ENCODE measurements at places on chromosomes 2 and 18.

GRCh38 chr2:46800218-46800617 lies 115.4 kb downstream of the MCFD2 start:
- no peak for DNase-seq

DNA sequence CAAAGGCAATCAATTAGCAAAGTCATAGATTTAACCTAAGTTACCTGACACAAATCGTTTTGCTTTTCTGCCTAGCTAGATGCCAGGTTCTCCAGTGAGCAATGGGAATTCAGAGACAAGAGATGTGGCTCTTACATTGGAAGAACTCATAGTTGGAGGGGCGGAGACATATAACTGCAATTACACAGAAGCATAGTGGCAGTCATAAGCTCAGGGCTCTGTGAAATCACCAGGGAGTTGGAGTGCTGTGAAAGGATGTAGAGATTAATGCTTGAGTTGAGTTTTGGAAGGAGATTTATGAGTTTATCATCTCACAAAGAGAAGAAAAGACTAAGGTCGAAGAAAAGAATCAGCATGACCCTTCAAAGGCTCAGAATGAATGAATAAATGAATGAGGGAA lies 457.2 kb upstream of the TRIB2 start:
- no peak for DNase-seq

DNA sequence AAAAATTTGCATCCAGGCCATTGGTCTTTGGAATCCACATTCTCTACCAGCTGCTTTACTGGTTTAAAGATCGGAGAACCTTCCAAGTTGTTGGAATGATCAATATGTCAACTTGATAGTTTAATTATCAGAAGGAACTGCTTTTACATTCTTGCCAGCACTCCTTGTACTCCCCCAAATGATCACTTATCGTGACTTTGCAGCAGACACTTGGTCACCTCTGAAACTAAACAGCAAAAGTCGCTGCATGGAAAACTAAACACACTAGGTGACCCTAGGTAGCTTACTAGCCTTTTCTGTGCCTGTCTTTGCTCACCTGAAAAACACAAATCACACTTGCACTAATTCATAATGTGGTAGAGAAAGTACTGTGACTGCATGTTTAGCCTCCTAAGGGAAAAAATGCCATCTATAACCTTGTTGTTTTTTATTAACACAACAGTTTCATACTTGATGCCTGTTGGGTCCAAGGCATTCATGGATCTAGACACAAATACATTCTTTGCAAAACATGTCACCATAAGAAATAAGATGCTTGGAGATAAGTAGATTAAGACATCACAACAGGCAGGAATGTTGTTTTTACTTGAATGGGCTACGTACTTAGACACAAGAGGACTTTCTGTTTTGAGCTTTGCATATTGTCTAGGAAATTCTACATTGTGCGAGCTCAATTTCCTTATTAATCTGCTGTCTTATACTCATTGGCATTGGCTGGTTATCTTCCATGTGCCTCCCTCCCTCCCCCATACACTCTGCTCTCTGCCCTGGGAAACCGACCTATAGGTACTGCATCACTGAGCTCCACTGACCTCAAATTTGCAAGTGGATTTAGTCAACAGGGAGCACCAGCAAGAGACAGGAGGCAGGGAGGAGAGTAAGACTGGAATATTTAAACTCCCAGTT lies 219.1 kb upstream of the STK17B start:
- no peak for DNase-seq

DNA sequence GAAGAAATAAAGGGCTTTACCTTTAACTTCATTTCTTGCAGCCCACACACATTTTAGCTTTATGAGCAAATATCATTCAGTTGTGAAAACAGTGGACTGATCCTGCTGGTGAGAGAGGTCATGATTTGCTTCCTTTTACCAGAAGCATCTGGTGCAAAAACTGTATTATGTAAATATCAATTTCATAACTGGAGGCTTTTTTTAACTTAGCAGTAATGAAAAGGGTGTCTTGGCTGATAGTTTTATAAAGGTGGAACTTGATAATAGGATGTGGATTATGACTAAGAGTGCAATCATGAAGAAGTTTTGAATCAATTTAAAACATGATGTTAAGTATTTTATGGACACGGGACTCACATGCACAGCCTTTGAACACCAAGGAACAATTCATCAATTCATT lies 304.4 kb downstream of the GULP1 start:
- no peak for DNase-seq

DNA sequence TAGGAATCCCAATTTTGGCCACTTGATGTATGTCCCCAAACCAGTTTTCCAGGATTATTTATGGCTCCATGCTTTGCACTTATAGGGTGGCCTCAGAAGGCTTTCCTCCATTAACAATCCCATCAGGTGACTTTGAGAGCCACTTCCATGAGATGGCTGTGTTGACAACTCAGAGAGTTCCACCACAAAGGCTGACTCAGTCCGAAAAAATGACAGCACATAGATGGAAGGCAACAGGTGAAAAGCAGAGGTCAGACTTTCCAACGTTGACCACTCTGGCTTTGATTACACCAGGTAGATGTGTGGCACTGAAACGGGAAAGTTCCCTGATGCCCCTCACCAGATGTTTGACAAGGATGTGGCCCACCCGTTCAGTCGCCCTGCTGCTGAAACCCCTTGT lies 431.4 kb upstream of the TNP1 start:
- no peak for DNase-seq

DNA sequence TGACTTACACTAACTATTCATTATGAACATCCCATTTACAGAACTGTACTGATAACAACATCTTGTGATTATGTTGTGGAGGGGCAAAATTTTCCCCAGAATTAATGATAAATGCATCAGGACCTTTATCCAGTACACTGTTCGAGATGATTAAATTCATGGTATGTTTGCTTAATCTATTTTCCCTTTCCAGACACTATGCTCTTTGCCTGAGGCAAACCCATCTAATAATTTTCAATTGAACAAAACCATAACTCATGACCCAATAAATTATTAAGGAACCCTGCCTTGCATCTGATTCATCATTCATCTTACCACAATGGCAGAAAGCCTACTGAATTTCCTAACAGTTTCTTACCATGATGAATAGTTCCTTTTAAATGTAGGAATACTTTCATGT lies 385.0 kb downstream of the DSEL start:
- no peak for DNase-seq

- DNase-seq, result no peak
Measured at GRCh38 chr2:102357937-102358336, 2.3 kb downstream of the IL18R1 start.

DNA sequence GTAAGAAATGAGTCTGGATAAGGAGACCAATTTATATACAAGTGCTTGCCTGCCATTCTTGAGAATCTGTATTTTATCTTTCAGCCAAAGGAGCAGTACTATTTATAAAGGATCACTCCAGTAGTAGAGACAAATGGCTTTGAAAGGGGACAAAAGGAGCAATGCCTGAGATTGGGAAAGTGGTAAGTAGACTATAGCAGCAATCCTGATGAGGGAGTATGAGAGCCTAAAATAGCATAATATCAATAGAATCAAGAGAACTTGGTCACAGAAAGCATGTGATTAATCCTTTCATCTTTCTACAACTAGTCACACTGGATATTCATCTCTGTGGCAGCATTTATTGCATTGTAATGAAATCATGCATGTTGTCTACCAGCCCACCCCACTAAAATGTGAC lies 20.2 kb downstream of the NRXN1 start:
- no peak for DNase-seq

DNA sequence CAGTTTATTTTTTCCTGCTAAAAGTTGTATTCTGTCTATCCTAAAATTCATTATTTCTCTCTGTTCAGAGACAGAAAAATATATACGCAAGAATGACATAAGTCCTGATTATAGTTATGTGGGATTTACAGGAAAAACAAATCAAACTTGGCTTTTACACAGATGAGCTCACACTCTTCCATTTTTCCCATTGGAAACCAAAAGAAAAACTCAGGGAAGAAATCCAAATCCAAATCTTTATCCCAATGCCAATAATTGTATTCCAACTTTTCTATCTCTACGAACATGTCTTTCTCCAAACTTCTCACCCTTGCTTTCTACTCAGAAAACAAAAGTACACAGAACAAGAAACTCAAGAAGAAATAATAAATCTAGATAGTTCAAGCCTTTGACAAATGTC lies 249.1 kb upstream of the TMEFF2 start:
- DNase-seq, result no peak

- no peak for DNase-seq
Measured at GRCh38 chr2:193776988-193777387, 1582.3 kb upstream of the TMEFF2 start.

GRCh38 chr18:59008302-59008974 lies 131.2 kb upstream of the SEC11C start:
- DNase-seq, result no peak

DNA sequence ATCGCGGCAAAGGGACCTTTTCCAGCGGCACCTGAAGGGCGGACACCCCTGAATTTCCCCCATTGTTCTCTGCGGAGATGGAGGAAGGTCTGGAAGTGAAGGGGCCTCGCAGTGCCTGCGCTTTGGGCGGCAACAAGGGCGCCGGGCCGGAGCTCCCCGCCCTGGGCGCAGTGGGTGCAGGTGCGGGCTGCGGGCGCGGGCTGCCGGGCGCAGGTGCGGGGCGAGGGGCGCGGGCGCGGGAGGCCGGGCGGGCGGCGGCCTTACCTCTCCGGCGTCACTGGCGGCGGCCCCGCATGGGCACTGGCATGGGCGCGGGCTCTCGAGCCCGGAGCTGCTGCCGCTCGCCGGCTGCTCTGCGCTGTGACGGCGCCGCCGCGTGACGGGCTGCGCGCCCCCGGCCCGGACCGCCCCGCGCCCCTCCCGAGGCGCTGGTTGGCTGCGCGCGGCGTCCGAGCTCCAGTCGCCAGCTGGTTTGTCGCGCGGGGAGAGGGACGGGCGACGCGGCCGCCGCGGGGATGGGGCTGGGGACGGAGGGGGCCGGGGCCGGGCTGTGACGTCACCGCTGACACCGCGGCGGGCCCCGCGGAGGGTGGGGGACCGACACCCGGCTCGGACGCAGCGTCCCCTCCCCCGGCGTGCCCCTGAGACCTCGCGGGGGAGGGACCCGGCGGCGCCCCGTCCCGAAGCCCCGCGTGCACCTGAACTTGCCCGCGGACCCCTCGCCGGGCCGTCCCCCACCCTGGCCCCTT lies at the start of gene KIF1A:
TSS of gene KIF1A (minus strand) at position 362 of the 749 bp plus-strand sequence. CDS start 22,467 bp downstream, outside the sequence.
- DNase-seq, result no peak

DNA sequence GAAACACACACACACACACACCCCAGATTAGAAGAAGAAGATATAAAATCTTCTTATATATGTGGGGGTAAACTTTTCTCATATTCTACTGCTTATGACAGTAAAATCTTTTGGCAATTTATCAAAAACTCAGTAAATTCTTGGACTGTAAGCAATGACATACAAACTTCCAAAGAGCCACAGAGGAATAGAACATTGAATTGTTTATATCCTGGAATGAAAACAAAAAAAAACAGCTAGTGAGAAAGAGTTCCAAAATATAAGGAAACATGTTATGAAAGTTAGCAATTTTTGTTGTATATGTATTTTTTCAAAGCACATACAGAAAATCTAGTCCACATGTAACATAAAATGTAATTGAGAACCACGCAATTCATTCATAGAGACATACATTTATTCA lies 764.9 kb downstream of the DSC3 start:
- no peak for DNase-seq

DNA sequence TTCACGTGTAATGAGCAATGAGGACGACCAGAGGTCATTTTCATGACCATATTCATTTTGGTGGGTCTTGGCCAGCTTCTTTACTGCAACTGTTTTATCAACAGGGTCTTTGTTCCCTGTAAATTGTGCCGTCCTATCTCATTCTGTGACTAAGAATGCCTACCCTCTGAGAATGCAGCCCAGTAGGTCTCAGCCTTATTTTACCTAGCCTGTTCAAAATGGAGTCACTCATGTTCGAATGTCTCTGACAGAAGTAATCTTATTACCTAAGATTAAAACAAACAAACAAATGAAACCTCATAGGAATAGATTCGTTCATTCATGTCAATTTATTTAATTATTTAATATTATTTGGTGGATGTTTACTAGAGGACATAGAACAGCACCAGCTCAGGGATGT lies 714.8 kb downstream of the ADCYAP1 start:
- DNase-seq, result no peak

DNA sequence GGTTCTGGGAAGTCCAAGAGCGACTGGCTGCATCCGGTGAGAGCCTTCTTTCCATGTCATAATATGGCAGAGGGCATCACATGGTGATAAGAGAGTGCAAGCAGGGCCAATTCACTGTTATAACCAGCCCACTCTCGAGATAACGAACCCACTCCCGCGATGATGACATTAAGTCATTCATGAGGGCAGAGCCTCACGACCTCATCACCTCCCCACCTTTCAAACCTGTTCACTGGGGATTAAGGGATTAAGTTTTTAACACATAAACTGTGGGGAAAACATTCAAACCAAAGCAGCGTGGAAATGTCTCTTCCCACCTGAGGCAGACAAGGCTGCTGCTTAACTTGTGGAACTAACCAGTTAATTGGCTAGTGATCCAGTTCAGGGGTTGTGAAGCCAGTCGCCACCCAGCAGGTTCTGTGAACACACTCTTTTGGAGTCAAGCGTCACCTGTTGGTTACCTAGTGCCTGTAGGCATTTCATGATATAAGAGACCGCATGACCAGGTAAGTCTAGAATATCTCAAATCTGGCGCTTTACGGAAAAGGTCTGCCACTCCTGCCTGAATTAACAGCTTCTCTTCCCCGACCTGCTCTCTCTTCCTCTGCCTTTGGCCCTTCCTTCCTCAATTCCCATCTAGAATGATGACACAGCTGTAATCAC lies 54.3 kb downstream of the EDAR start:
- DNase-seq, result no peak

- no peak for DNase-seq
Measured at GRCh38 chr18:74149878-74150277, 1.6 kb downstream of the TIMM21 start.

- no peak for DNase-seq
Measured at GRCh38 chr2:17935242-17935885, 56.9 kb downstream of the KCNS3 start.

DNA sequence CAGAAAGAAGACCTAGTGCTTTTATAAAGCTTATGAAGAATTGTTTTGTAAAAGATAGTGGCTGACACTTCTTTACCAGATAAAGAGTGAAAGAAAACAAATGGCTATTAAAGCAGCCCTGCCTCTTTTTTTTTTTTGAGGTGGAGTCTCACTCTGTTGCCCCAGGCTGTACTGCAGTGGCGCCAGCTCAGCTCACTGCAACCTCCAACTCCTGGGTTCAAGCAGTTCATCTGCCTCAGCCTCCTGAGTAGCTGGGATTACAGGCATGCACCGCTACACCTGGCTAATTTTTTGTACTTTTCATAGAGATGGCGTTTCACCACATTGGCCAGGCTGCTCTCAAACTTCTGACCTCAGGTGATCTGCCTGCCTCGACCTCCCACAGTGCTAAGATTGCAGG lies 12.9 kb downstream of the ARPC2 start:
- DNase-seq, result no peak

All from T-helper 2 cell treated with Interferon-gamma antibody and Interleukin-4, amounts not matched to agents 5 μg/mL and 100 μg/mL, for 36 hours (primary cell).